ENCODE measurements at places on chromosomes 7 and 10.
A peak's percentile ranks its signal among the peaks of the same experiment; 100 is the strongest.

- no peak for DNase-seq
Measured at GRCh38 chr7:50348469-50349162, 44.1 kb downstream of the IKZF1 start.

DNA sequence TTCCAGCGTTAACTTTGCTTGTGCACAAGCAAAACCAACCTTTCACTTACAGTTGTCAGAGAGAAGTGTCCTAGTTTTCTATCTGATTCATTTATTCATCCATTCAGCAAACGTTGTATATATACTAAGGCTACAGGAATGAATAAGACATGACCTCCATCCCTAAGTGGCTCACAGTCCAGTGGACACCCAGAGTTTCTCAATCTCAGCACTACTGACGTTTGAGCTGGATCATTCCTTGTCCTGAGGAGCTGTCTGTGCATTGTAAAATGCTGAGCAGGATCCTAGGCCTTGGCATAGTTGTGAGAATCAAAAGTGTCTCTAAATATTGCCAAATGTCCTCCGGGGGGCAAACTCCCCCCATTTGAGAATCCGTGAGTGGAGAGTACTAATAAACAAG, 166.7 kb upstream of the PRKCQ start:
- no peak for DNase-seq

- no peak for DNase-seq
Measured at GRCh38 chr7:70949862-70950261, 182.1 kb upstream of the GALNT17 start.

DNA sequence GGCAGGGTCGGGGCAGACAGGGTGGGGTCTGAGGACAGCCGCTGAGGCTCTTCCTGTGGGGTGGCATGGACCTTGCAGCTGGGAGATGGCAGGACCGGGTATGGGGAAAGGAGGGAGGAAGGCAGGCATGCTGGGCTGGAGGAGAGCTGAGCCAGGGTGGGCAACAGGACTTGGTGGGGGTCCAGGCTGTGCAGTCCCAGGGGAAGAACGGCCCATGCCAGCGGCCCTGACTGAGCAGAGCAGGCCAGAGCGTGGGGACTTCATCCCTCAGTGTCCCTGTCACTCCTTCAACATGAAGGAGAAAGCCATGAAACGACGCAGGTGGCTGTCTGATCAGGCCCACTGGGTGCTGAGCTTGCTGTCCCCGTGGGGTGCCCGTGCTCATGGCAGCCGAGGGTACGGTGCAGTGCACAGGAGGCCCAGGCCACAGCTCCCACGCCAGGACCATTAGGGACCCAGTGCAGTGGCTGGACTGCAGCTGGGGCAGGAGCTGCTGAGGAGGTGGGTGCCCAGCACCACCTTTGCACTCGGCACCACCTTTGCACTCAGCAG, 519.6 kb downstream of the PTPRN2 start:
- DNase-seq, result no peak

DNA sequence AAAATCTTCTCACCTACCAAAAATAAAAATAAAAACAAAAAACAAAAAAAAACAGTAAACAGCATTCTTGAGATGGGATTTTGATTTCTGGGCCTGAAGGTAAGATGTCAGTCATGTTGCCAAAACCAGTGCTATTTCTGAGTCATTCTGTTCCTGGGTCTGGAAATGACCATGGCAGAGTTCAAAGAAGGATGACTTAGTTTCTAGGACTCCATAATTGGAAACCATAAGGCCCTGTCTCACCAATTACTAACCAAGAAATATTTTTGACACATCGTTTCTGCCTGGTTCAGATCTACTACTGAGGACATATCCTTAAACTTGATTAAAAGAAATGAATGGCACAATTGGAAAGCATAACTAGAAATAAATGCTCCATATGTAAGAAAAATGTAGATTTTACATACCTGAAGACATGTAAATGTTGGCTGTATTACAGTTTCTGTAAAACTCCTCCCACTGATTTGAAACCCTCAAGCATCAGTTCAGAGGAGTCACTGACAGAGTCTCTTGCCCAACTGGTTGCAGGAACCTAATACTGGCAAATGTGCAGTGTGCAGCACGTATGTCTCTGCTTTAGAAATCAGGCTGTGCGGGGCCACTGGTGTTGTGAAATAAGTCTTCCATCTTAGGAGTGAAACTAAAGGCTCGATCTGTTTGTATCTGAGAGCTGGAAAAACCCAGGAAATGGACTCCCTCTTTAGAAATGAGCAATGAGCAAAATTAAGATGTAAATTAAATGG, 84.8 kb upstream of the EGR2 start:
- DNase-seq, result no peak

DNA sequence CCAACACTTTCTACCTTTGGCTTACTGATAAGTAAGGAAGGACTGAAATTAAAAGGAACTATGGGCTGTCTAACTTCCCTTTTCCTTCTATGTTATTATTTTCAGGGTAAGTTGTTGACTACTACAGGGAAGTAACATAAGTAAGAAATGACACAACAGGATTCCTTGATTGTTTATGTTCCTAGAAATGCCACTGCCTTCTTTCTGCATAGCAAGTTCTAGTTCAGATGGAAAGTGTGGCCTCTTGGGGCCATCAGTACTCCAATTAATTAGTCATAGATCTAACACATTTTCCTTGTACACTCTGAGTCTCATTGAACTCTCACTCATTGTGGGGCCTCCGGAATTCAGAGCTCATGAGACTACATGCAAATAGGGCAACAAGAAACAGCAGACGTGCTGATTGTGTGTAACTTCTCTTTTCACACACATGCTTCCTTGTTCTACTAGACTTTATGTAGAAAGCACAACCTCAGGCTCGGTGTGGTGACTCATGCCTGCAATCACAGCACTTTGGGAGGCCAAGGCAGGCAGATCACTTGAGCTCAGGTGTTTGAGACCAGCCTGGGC, 35.3 kb upstream of the HIBADH start:
- DNase-seq, result peak; percentile 43

DNA sequence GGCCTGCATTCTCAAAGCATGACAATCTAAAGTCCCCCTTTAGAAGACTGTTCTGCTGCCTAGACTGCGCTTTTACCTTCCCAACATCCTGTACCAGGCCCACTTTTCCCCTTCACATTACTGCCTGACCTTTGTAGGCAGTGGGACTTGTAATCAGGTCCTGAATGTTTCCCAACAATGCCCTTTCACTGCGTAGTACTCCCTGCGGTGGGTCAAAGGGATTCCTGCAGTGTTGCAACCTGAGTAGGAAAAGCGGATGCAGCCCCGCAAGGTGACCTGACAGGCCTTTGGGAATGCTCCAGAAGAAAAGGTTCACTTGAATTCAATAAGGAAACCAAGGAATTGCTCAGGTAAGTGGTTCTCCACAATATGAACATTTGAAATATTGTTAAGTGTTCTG, 4.9 kb upstream of the TCAF1 start:
- no peak for DNase-seq
